Head of caudate nucleus (tissue), 42 donors: ENCODE measurements at places on chromosomes 16 and 17.

- no peak for DNase-seq
Observed at GRCh38 chr17:21549107-21549687, 143.1 kb upstream of the KCNJ18 start.

GRCh38 chr17:9195961-9196670, 174.8 kb downstream of the NTN1 start:
- no peak for DNase-seq

- DNase-seq, result no peak
Observed at GRCh38 chr16:52731219-52731875, 184.4 kb upstream of the TOX3 start.

DNA sequence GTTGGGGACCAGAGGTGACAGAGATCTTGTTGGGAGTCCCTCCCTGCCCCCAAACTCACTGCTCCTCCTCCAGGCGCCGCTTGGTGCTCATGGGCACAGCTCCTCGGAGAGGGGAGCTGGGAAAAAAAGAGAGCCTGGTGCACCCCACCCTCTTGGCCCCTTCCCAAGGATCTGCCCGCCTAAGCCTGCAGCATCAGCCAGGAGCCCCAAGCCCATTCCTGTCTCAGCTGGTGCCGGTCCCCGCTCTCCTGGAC, 400 bp downstream of the HCFC1R1 start:
- DNase-seq, result peak; percentile 76

- no peak for DNase-seq
Observed at GRCh38 chr16:72202014-72202413, 30.1 kb upstream of the PMFBP1 start.

GRCh38 chr16:64900517-64900916, 221.3 kb downstream of the CDH11 start:
- no peak for DNase-seq

- no peak for DNase-seq
Observed at GRCh38 chr16:88967830-88968588, 9.0 kb downstream of the CBFA2T3 start.

DNA sequence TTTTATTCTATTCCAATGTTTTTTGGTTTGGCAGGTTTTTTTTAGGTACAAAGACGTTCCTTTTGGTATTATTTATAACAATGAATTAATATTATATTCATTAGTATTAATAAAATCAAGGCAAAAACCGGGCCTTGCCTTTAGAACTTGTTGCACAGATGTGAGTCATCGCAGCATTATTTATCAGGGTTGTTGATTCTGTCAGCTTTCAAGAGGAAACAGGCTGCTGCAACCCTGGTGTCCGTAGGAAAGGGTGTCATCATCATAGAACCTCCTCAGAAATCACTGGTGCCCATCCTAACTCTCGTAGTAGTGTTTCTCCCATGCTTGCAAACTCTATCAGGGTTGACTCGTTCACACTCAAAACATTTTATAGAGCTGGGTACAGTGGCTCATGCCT, 10.2 kb upstream of the LRRC37B start:
- DNase-seq, result no peak

DNA sequence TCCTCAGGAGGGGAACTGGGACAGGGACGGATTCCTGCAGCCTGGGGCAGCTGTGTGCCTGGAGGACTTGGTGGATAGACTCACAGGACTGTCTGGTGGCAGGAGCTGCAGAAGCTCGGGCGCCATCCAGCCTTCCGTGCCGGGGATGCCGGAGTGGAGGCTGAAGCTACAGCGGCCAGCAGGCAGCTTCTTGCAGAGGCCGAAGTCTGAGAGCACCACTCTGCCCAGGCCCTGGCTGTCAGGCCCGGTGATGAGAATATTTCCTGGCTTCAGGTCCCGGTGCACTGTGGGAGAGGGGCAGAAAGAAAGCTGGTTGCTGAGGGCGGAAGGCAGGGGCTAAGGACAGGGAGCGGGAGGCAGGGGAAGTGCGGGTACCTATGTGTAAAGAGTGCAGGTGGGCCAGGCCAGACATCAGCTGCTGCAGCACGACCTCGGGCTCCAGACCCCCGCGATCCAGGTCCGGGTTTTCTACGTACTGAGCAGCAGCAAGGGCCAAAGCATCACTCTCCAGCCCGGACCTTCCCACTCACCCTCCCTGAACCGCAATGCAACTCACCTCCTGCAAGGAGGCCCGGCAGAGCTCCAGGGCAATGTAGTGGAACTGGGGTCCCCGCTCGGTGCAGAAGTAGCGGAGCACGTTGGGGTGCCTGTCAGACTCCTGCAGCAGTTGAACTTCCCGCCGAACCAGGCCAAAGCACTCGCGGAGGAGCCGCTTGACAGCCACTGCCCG, 16.1 kb downstream of the PLK1 start:
- DNase-seq, result no peak
